Amniotic epithelial cell (primary cell): ENCODE measurements at places on chromosomes 1 and 21.

DNA sequence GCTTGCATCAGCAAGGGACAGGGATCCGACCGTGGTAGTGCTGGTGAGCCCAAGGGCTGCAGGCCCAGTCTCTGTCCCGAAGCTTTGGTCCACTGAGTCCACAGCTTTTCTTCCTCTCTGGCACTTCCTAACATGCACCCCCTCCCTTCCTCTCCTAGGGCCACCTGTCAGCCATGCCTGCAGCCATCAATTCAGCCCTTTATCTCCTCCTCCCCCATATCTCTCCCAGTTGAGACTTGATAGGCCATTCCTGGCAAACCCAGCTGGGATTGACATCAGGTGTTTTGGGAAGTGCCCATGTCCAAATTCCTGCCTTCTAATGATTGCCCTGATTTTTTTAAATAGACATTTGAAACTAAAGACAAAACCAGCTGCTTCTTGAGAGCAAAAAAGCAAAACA lies 25.6 kb downstream of the HLX start:
- DNase-seq = no peak

GRCh38 chr1:27994060-27994459 lies 34.3 kb downstream of the XKR8 start:
- peak; percentile 49 for DNase-seq

DNA sequence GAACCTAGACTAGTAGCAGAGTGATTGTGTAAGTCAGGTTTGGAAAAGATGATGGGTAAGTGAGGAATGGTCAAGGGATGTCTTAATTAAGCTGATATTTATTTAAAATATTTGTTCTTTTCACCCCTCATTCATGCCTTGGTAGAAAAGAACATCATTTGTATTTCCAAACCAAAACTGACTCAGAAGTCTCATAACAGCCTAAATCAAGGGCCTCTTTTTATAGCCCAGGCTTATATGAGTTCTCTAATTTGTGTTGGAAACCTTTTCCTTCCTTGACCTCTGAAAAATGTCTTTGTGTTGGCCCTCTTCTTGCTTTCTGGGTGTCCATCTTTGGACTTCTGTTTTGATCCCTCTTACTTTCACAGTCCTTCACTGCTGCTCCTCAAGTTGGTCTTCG lies 1428.2 kb downstream of the MRPL39 start:
- no peak for DNase-seq

DNA sequence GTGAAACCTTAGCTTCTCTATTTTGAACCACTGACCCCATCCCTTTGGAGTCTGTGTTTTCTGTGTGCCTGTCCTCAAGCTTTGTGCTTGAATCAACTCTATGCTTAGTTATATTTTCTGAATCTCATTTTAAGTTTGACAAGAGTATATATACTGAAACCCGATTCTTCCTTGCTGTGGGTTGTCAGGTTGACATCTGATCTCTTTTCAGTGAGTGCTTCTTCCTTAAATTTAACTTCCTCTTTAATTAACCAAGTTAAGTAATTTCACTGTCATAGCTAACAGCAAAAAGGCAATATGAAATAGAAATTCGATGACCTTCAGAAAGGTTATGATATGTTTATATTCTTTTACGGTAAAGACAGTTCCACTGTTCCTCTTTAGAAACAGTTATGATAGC lies 69.4 kb downstream of the C1orf21 start:
- DNase-seq = no peak

DNA sequence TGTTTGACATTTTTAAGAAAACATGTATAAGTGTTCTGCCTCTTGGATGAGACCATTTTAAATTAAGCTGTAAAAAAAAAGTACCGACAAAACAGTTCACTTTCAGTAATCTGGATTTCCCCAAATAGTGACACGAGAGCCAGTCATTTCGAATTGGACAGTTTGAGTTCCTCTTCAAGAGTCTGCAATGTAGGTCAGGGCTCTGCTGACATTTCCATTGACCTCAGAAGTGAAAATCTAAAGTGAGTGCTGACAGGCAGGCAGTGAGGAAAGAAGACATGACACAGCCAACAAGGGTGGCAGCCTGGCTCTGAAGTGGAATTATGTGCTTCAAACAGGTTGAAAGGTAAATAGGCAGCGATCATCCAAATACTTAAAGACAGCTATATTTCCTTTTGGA lies at the start of gene IL23R:
Gene IL23R (plus strand): TSS at position 259 of the 400 bp plus-strand sequence. CDS start 1,667 bp downstream, outside the sequence.
- no peak for DNase-seq

- DNase-seq = no peak
Observed at GRCh38 chr1:53410100-53410541, 49.1 kb upstream of the DMRTB1 start.

DNA sequence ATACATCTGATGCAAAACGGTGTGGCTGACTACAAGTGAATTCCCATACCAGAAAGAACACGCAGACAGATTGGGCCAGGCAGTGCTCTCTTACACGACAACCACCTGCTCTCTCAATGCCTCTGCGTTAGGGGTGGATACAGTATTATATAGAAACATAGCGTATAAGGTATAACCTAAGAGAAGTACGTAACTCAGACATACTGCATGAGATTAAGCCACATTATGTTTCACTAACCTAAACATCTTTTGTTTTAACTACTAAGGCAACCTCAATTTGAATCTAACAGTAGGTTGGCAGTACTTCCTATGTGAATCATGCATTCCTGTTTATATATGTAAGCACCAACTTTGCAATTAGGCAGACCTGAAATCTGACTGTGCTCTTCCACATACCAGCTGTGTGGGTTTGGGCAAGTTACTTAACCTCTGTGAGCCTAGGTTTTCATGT lies 58.1 kb upstream of the COA6 start:
- DNase-seq = peak; percentile 69

GRCh38 chr1:103344930-103345329 lies 180.6 kb upstream of the RNPC3 start:
- no peak for DNase-seq

GRCh38 chr1:36321119-36321951 lies 2.1 kb downstream of the EVA1B start:
- DNase-seq = peak; percentile 87

- DNase-seq = no peak
Observed at GRCh38 chr1:106879538-106879937, 176.9 kb upstream of the PRMT6 start.

GRCh38 chr1:47514229-47514628 lies 76.4 kb downstream of the FOXD2 start:
- no peak for DNase-seq

- DNase-seq = peak; percentile 10
Observed at GRCh38 chr1:35808450-35809113, 766 bp downstream of the AGO4 start.

DNA sequence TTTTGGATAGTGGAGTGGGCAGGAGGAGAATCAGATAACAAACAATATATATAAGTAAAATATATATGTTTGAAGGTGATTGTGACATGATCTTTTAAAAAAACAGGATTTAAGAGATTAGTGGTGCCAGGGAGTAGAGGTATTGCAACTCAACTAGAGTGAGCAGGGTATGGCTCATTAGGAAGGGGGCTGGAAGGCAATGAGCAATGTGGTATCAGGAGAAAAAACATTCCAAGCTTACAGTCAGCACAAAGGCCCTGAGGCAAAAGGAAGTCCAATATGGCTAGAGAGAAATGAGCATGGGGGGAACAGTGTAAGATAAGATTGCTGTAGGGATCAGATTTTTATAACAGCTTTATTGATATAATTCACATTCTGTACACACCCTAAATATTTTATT lies 5.3 kb upstream of the GADD45A start:
- DNase-seq = peak; percentile 66

DNA sequence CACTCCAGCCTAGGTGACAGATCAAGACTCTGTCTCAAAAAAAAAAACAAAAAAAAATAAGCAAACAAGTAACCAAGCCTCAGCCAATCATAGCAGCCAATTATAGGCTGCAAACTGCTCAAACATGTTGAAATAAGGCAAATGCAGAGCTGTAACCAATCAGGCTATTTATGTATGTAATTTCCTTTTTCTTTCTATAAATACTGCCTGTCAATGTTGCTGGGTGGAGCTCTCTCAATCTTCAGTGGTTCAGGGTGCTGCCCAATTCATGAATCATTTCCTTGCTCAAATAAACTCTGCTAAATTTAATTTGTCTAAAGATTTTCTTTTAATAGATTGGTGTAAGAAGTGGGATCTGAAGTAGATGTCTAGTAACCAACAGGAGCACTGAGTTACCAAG lies 11.6 kb upstream of the CD1D start:
- DNase-seq = no peak

- peak; percentile 84 for DNase-seq
Observed at GRCh38 chr1:38997034-38997900, 6.2 kb downstream of the AKIRIN1 start.

DNA sequence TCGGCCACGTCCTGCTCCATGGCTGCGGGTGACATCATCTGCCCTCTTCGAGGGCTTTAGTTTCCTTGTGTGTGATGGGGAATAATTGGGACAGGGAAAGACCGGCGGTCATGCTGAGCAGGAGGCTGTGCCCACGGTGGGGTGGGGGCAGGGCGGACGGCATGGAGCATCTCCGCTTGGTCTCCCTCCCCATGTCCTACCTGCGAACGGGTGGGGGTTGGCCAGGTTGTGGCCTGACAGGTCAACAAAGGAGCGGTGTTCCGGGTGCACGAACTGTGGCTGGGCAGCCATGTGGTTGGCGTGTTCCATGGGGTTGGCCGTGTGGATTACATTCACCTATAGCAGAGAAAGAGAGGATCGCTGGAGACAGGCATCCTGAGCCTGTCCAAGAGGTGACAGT lies 80.0 kb downstream of the PIK3CD start:
- no peak for DNase-seq
